ENCODE measurements at places on chromosomes 4 and X. TPM values are rescaled to one million over a fixed set of nuclear protein-coding genes. Genes with fewer than 3 reads are reported as not detected.

BST1 gene
- total RNA-seq = 0.69 TPM

PARM1 gene
- total RNA-seq = 4.5 TPM

KLHL34 gene
- total RNA-seq = not detected

SMIM10 gene
- total RNA-seq = not detected

ALAS2 gene
- total RNA-seq = not detected

PRDX4 gene
- 276 TPM for total RNA-seq

RHOXF2 gene
- not detected for total RNA-seq

STATH gene
- not detected for total RNA-seq

CLTRN gene
- 6.1 TPM for total RNA-seq

FSTL5 gene
- not detected for total RNA-seq

MAGEA11 gene
- not detected for total RNA-seq

RADX gene
- total RNA-seq = 0.18 TPM

STS gene
- total RNA-seq = 3.3 TPM

- no peak for DNase-seq
Observed at GRCh38 chr4:1763070-1763549, 30.0 kb upstream of the FGFR3 start.

DNA sequence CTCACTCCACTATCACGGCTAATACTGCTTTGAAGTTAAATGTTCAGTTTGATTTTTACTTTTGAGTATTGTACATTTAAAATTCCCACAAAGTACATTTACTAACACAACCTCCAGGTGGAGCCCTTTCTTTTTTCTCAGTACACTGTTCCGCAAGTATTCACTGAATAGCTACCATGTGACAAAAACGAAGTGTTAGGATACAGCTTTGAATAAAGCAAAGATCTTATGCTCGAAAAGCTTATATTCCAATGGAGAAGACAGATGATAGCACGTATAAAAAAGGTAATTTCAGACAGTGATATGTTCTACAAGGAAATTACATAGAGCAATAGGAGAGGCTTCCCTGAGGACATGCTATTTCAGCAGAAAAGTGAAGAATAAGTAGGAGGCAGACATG lies 60.7 kb upstream of the ABCG2 start:
- DNase-seq = peak; percentile 57

DNA sequence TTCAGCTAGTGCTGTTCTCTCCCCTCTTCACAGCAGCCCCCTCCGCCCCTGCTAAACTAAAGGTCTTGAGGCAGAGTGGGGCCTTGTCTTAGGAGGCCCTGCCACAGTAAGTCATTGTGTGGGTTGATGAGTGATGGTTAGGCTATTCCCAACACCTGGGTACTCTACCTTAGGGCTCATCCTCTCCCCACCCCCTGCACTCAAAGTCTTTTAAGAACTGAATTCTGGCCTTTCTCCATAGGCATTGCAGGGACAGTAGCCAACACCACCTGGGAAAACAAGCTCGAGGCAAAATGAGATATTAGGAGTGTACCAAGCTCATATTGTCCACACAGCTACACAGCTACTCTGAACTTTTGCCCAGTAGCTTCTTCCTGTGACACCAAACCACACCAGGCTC lies 42.5 kb downstream of the RAB40AL start:
- DNase-seq = peak; percentile 86

- peak; percentile 70 for DNase-seq
Observed at GRCh38 chrX:27675493-27675892, 85.3 kb downstream of the DCAF8L2 start.

DNA sequence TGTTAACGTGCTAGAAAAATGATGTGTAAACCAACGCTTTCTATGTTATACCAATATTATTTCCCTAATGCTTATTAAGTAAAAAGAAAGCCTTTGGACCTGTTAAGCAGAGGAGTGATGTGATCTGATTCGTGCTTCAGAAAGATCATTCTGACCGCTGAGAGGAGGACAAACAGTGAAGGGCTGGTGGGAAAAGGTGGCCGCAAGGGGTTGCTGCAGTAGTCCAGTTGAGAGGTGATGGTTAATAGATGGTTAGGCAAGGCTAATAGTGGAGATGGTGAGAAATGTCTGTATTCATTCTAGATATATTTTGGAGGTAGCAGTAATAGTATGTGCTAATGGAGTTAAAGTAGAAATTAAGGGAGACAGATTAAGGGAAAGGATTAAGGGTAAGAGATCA lies 12.9 kb upstream of the VGLL1 start:
- DNase-seq = no peak

- DNase-seq = no peak
Observed at GRCh38 chrX:45788941-45789348, 588.3 kb upstream of the DIPK2B start.

DNA sequence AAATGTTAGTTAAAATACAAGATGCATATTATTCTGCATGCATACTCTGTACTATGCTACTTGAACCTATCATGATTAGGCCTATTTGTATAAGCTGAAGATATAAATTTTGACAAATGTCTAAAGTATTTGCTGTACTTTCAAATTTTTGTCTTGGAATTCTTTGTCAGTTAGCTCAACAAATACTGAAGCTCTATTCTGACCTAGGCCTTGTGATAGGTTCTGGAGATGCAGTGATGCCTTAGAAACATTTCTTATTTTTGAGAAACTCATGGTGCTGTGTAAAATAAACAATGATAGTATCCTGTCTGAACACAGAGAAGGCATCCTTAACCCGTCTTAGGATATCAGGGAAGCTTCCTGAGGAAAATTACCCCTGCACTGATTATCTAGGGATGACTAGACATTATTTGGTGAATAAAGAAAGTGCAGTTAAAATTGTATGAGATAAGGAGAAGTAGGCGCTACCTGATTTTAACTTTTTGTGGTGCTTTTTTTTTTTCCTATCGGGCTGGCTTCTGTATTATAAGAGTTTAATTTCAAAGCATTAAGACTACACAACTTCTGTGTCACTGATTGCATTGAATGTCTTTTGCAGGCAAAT lies 43.4 kb downstream of the MOB1B start:
- no peak for DNase-seq

DNA sequence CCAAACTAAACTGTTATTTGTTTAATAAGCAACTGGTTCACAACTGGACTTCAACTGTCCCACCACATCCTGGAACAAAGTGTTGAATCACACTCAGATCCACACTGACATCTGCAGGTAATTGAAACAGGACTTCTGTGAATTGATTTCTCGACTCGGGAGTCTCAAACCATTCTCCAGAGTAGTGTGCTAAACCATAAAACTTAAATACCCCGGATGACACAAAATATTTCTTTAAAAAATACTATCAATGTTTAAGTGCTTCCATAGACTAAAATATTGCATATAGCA lies 95.4 kb upstream of the PLAC1 start:
- peak; percentile 79 for DNase-seq

- DNase-seq = no peak
Observed at GRCh38 chrX:118693843-118694242, 33.6 kb upstream of the IL13RA1 start.

DNA sequence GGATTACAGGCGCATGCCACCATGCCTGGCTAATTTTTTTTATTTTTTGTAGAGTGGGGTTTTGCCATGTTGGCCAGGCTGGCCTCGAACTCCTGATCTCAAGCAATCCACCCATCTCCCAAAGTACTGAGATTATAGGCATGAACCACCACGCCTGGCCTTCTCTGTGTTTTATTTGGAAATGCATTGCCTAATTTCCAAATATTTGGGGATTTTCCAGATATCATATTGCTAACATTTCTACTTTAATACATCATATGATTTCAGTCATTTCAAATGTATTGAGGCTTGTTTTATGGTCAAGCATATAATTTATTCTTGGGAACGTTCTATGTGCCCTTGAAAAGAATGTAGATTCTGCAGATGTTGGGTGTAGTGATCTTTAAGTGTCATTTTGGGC lies 38.8 kb downstream of the FGF2 start:
- no peak for DNase-seq

- DNase-seq = peak; percentile 33
Observed at GRCh38 chr4:158769175-158769921, 522 bp downstream of the FNIP2 start.

DNA sequence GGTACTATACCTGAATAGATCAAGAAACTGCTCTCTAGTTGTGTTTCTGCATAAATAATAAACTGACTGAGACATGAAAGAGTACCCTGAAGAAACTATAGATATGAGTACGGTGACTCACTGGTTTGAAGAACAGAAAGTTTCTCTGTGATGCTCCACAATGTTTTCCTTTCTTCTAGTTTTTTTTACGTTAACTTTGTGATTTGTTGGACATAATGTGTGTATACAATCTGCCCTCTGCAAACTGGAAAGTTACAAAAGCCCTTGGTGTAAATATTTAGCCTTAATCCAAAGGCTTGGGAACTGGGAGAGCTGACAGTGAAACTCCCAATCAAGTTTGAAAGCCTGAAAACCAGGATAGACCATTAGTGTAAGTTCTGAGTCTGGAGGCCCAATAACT lies 31.6 kb upstream of the PAPSS1 start:
- DNase-seq = no peak

- DNase-seq = peak; percentile 57
Observed at GRCh38 chr4:88027611-88028608, 20.5 kb downstream of the PKD2 start.

GRCh38 chr4:123380728-123381716 lies 15.6 kb upstream of the SPRY1 start:
- DNase-seq = no peak

- DNase-seq = peak; percentile 62
Observed at GRCh38 chr4:158193171-158193749, 17.0 kb upstream of the TMEM144 start.

- DNase-seq = no peak
Observed at GRCh38 chrX:71210816-71211215, 12.2 kb upstream of the GJB1 start.

All from PC-3 (cell line).